ENCODE measurements at places on chromosomes 3 and 15.

- DNase-seq: no peak
Measured at GRCh38 chr3:20772869-20773268, 586.9 kb upstream of the SGO1 start.

GRCh38 chr15:66592505-66593218 is 26.9 kb upstream of the LCTL start:
- DNase-seq: no peak

GRCh38 chr15:60179786-60180391 is 175.8 kb downstream of the FOXB1 start:
- peak; percentile 53 for DNase-seq

DNA sequence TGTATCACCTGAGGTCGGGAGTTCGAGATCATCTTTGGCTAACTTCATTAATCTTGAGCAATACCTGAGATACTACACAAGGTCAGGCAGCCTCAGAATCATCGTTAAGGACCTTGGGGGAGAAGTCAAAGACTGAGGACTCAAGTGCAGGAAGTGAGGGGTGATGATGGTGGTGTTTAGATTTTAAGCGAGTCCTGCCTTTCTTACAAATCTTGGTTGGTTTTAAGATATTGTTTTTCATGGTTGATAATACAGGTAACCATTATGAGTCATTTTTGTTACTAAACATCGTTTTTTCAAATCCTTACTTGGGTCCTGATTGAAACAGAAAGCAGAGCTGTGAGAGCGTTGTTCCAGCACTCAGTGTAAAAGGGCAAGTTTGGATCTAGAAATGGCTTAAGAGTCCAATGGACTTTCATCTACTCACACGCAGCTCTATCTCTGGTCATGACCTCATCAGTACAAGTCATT is 4.1 kb downstream of the RASGRP1 start:
- no peak for DNase-seq

GRCh38 chr3:11056531-11057050 is 64.0 kb downstream of the SLC6A1 start:
- no peak for DNase-seq

DNA sequence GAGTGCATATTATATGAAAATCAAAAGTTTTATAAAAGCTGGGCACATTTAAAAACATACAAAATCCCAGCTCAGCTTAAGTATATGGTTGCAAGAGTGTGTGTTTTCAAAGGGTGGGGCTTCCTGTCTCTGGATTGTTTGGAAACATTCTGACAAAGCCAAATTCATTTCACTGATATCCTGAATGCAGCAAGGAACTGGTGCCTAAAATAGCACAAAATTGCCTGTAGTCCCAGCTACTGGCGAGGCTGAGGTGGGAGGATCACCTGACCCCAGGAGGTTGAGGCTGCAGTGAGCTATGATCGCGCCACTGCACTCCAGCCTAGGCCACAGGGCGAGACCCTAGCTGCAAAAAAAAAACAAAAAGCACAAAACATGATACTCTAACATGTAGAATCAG is 13.0 kb upstream of the TJP1 start:
- no peak for DNase-seq

GRCh38 chr3:194995922-194996321 is 275.0 kb downstream of the XXYLT1 start:
- no peak for DNase-seq
